ENCODE measurements at places on chromosomes 16 and 17.

DNA sequence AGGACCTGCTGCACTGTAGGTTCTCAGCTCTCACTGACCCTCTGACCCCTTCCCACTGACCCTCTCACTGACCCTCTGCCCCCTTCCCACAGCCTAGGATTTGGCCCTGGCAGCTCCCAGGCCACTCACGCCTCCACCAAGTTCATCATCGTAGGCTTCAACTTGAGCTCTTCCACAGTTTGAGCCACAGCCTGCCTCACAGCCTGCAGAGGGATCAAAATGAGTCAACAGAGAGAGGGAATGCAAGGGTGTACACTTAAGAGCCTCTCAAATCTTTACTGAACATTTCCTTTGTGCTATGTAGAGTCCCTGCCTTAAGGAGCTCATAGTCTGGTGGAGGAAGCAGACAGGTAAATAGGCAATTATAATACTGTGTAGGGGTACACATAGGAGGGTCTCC is 12.1 kb downstream of the HEATR9 start:
- no peak for DNase-seq

DNA sequence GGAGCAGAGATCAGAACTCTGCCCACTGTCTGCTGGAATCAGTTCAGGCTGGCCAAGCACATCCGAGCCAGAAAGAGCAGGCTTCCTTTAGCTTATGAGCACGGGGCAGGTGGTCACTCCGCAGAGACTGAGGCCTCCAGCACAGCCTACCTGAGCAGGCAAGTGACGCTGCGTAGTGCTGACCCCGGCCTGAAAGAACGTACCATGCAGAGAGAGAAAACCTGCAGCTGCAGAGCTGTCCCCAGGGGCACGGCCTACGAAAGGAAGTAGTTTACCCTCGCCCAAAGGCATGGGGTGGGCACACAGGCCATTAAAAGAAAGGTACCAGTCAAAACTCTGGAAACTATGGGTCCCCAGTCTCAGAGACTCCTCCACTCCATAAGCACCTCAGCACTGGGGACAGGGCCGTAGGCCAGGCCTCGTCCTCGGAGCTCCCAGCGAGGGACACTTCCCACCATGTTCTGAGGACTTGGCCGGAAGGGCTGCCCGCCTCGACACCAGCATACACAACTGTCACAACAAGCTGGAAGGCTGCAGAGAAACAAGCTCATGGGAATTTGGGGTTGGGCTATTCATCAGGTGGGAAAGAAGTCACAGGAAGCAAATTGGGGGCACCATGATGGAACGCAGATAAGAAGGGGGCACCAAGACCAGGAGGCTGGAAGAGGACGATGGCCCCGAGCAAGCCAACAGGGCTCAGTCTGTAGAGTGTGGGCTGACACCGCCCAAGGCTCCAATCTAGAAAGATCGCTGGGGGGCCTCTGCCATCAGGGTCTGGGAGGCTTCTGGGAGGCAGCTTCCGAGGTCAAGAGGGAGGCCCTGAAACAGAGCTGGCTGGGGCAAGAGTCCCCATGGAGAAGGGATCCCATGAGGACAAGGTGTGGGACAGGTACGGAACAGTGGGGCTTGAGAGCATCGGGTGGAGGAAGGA is 21.2 kb downstream of the MEAK7 start:
- DNase-seq, result no peak

GRCh38 chr17:11948789-11949188 is 48.5 kb downstream of the ZNF18 start:
- DNase-seq, result no peak

DNA sequence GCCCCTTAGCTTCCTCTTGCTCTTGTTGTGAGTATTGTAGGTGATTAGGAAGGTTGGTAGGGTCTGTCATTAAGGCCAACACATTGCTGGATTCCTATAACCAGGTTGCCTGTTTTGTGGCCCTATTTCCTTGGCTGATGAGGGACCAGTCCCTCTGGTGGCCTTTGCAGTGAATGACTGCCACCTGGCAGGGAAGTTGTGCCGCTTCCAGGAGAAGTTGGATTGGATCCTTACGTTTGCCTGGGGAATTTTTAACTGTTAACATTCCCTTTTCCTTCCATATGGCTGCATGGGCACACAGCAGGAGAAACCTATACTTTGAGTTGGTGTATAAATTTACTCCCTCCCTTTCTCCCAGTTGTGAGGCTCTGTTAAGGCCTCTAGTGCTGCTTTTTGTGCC is 32.4 kb downstream of the LCMT1 start:
- peak; percentile 14 for DNase-seq

DNA sequence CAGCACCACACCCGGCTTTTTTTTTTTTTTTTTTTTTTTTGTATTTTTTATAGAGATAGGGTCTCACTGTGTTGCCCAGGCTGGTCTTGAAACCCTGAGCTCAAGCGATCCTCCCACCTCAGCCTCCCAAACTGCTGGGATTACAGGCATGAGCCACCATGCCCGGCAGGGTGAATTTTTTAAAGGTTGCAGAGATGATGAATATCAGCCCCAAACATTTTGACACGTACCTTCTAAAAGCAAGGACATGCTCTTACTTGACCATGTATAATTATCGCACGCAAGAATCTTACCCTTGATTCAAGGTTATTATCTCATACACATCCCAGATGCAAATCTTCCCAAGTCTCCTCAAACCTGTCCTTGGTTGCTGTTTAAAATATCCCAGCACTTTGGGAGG is 4.3 kb upstream of the FOXC2 start:
- DNase-seq, result no peak
